ENCODE measurements at places on chromosomes 16 and 17.

GRCh38 chr16:27275394-27275793 is 6.8 kb upstream of the NSMCE1 start:
- DNase-seq: no peak

DNA sequence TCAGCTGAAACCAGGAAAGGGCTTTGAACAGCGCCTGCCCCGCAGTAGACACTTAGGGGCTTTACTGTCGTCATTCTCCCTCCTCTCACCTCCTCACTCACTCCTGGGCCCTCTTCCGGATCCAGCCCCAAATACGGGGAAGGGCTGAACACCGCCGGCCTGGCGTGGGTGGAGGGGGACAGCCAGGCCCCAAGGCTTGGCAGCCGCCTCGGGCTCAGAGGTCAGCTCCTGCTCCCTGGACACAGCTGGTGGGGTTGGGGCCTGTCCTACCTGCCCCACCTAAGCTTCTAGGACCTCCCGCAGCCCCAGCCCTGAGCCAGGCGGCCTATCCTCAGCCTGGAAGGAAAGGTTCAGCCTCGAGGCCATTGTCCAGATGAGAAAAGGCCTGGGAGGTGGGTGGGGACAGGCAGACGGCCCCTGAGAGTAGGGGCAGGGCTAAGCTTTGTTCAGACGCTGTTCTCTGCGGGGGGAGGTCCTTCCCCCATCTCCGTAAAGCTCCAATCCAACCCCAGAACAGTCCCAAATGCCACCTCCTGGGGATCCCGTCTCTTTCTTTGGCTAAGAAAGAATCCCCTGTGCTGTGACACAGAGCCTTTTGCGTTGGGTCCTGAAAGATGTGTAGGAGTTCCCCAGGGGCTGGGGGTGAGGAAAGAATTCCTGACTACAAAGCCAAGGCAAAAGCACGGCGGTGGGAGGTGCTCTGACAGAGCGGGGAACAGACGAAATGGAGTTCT is 881 bp upstream of the LLGL1 start:
- DNase-seq: peak; percentile 28

GRCh38 chr16:48831076-48831722 is 221.2 kb upstream of the N4BP1 start:
- DNase-seq: no peak

- DNase-seq: no peak
Observed at GRCh38 chr17:56880133-56880532, 33.7 kb downstream of the TRIM25 start.

GRCh38 chr16:31473264-31473984 is 1.5 kb downstream of the TGFB1I1 start:
- DNase-seq: no peak

- no peak for DNase-seq
Observed at GRCh38 chr17:1995321-1995892, 29.7 kb downstream of the RTN4RL1 start.

- no peak for DNase-seq
Observed at GRCh38 chr17:31428512-31428911, 37.0 kb downstream of the RAB11FIP4 start.

GRCh38 chr17:30398328-30399041 is 19.8 kb downstream of the CPD start:
- no peak for DNase-seq

DNA sequence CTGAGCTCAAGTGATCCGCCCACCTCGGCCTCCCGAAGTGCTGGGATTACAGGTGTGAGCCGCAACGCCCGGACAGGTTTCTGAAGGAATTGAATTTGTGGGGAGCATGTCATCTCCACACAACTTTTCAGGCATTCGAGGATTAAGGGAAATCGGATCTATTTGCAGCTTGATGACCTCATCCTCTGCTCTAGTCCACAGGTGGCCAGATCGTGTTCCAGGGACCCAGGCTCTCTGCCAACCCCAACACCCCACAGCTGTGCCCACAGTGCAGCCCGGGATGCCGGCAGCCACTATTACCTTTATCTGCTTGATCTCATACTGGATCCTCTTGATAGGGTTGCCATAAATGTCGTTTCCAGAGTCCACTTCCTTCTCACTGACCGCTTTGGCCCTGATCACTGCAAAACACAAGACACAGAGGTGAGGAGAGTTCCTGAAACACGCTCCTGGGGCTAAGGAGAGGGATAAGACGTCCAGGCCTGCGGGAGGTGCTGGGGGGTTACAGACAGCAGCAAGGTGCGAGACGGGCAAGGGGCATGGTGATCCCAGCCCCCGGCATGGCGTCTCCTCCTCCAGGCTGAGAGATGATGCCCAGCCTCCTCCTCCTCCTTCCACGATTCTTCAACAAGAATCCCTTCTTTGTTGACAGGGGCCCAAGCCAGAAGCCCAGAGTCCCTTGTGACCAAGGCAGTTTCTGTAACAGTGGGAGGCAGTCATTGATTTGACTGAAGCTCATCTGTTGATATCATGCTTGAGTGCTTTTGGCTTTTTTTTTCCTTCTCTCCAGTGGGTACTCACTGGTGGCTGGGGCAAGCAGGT is 29.3 kb downstream of the CEP295NL start:
- DNase-seq: peak; percentile 65

DNA sequence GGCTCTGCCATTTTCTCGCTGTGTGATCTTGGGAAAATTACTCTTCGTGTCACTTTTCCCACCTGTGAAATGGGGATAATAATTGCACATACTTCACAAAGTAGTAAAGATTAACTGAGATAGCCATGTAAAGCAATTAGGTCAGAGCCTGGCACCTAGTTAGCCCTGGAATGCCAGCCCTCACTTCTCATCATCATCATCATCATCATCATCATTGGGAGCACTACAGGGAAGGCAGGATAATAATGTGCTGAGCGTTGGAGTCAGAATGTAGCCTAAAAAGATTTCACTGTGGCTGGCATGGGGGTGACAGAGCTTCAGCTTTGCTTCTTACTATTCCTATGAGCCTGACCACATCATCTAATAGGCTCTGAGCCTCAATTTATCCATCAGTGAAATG is 362.6 kb downstream of the TOX3 start:
- no peak for DNase-seq

GRCh38 chr16:68364561-68364998 is 53.8 kb downstream of the PRMT7 start:
- peak; percentile 31 for DNase-seq

GRCh38 chr16:46573834-46574159 is 47.4 kb downstream of the SHCBP1 start:
- no peak for DNase-seq

- no peak for DNase-seq
Observed at GRCh38 chr16:10601444-10602408, 21.3 kb upstream of the EMP2 start.

GRCh38 chr16:85026703-85027102 is 892 bp upstream of the KIAA0513 start:
- no peak for DNase-seq

DNA sequence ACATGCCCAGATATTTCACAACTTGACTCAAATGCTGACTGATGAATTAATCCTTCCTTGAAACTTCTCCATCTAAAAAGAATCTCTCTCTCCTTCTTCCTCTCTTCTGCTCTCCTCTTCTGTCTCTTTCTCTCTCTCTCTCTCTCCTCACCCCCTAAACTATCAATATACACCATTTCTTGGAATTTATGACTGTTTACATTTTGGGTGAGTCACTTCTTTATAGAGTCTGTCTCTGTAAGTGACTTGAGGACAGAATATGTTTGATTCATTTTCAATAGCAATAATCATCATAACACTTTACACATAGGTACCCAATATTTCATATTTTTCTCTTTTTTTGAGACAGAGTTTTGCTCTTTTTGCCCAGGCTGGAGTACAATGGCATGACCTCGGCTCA is 15.3 kb downstream of the OR3A1 start:
- no peak for DNase-seq

GRCh38 chr17:57624386-57624785 is 120.7 kb downstream of the CCDC182 start:
- DNase-seq: no peak

- DNase-seq: peak; percentile 63
Observed at GRCh38 chr16:86016201-86016965, 117.4 kb downstream of the IRF8 start.

DNA sequence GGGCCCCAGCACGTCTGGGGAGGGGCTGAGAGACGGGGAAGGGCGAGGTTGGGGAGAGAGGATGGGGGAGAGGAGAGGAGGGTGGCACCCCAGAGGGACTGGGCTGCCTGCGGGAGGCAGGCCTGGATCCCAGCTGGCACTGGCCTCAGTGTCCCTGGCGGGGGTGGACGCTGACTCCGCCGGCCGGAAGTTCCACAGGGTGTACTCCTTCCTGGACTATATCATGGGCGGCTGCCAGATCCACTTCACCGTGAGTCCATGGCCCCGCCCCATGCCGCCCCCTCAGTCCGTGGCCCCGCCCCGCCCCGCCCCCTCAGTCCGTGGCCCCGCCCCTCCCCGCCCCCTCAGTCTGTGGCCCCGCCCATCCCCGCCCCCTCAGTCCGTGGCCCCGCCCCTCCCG is 11.3 kb downstream of the CPNE7 start:
- peak; percentile 66 for DNase-seq

DNA sequence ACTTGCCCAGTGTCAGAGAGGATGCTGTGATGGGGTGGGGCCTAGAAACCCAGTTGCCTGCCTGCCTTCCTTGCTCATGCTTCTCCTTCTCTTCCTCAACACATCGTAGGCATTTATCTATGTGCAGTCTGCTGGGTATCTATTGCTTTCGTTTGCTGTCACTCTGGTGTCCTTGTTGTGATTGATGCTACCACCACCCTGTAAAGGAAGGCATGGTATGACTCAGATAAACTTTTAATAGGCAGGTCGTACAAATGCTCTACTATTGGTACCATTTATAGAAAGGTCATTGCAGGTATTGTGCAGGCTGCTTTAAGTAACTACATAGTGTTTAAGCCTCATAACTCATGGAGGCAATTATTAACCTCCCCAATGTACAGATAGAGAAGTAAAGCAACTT is 368.9 kb downstream of the UTP18 start:
- no peak for DNase-seq

- DNase-seq: no peak
Observed at GRCh38 chr16:85213926-85214675, 101.8 kb upstream of the CIBAR2 start.

DNA sequence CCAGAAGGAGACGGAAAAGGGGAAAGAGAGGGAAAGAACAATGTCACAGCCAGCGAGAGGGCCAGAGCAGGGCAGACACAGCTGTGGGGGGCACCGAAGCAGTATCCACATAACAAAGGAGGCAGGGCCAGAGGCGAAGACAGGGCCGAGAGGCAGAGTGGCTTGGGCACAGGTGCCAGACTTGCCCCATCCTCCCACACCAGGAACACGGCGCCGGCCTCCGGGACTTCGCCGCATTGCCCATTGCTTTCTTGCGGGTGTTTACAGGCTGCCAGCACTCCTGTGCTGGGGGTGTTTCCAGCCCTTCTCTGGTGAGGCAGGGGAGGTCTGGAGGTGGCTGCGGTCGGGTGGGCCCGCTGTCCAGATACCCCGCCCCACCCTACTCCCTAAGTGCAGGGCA is 78.0 kb downstream of the ENGASE start:
- DNase-seq: no peak

DNA sequence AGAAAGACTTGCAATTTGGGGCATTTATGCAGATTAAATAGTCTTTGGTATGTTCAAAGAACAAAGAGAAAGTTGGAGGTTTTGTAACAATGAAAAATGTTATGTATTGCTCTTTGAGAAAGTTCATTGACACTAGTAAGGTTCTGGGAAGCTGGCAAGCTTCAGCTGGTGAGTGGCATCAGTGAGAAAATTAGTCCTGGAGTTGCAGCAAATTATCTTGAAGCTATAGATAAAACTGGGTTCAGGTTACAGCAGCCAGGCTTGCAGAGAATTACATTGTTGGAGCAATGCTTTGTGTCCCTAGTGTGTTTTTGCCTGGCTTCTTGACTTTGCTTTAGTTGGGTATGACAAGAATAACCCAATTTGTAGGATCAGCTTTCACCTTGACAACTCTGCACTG is 221.2 kb downstream of the CDH13 start:
- DNase-seq: peak; percentile 24

GRCh38 chr16:4660454-4661007 is 32.8 kb upstream of the NUDT16L1 start:
- DNase-seq: peak; percentile 65

- no peak for DNase-seq
Observed at GRCh38 chr17:13085578-13085977, 67.8 kb upstream of the ELAC2 start.
